Pancreas (tissue), 10 donors: ENCODE measurements at places on chromosomes 16 and 17. TPM values are rescaled to one million over a fixed set of nuclear protein-coding genes. Genes with fewer than 3 reads are reported as not detected.

Gene ASPA
- total RNA-seq = 0.49 TPM

Gene CCL1
- not detected for total RNA-seq

- no peak for DNase-seq
Observed at GRCh38 chr16:1729445-1729844, 23.4 kb downstream of the MAPK8IP3 start.

DNA sequence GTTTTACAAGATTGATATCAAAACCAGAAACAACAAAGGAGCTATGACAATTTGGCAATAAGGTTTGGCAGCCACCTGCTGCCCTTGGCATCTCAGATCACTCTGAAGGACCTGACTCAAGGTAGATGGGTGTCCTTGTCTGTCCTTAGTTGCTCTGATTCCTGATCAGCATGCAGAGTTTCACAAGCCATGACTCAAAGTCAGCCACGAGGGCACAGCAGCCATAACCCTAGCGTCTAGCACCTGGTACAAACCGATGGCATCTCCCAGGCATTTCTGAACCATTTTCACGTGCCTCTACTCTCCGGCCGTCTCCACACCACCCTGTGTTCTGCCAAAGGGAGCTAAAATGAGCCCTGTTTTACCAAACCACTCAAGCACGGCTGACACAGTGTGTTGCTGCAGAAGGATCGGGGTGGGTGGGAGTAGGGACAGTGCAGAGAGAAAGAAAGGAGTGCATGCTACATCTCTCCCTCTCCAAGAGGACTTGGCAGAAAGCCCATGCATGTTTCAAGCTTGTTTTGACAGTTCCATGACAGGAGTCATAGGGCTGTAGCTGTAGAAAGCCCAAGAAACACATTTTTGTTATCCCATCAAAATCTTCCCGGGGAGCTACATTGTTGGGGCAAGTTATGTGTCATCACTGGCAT, 297.3 kb downstream of the ABCC12 start:
- no peak for DNase-seq

DNA sequence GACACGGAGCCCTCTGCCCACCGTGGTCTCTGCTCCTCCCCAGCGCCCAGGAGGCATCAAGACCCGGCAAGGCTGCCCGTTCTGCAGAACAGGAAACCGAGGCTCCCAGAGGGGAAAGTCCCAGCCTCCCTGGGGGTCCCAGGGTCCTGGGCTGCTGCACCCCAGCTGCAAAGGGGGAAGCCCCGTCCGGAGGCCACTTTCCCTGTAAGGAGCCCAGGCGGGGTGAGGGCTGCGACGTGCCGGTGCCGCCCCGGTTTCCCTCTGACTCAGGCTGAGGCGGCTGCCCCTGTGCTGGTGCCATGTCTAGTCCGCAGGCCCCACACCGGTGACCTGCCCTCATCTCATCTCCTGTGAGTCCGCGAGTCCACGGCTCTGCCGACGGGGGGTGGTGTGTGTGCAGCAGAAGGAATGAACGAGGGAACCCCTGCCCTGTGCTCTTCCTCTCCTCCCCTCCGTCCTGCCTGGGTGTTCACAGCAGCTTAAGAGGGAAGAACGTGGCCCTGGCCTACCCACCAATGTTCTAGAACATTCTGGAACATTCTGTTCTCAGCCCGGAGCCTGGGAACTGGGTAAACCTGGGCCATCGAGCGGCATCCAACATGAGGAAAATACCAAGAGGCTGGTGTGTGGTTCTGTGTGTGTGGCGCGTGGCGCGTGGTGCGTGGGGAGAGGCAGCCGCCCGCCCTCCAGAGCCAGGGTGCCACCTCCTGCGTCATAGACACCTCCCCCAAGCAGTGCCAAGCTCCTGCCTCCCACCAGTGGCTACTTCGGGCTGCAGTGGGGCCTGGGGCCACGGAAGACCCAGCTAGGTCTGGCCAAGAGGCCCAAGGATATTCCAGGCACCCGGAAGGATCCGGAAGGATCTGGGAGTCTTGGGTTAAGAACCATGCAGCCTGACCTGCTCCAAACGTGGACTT, 7.0 kb upstream of the CBFA2T3 start:
- no peak for DNase-seq
